ENCODE measurements at places on chromosomes 1 and 21. TPM values are rescaled to one million over a fixed set of nuclear protein-coding genes. Genes with fewer than 3 reads are reported as not detected.

DNA sequence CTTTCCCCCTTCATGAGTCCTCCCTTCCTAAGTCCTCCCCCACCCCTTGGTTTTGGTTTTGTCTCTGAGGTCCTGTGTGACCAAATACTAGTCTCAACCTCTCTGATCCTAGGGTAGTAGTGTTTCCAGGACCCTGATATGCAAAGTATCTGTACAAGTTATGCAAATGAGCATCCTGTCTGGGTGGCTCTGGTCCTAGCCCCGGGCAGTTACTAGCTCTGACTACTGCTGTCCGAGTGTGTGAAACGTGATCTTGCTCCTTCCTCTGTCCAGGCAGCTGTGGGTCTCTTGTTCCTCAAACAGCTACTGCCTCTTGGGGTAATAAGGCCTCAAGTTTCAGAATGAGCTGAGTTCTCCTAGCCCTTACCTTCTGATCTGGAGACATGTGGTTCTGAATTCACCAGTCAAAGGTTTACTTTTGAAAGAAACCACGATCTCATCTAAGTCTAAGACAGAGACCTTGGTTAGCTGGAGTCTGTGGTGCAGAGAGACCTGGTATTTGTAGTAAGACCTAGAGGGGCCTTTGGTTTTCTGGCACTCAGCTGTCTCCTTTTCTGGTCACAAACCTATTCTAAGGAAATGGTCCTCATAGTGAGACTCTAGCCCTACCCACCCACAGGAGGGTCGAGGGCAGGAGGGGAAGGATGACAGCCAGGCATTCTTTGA, 31.0 kb upstream of the IL19 start:
- peak; percentile 25 for ATAC-seq

DNA sequence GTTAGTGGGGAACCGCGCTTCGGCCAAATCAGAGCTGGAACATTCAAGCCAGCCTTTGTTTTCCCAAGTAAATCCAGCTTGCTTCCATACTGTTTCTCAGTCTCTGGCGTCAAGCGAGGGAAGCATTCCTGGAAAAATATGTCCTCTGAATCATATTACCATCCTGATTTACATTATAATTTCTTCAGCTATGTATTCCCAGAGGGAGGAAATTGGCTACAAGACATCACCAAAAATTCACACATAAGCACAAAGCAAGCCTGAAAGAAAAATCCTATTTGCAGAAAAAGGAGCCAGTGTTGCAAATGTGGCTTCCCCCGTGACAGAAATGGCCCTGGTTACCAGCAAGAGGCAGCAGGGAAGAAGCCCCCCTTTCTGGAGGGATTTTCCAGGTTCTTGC, 233.3 kb downstream of the KCNJ6 start:
- no peak for ATAC-seq

DNA sequence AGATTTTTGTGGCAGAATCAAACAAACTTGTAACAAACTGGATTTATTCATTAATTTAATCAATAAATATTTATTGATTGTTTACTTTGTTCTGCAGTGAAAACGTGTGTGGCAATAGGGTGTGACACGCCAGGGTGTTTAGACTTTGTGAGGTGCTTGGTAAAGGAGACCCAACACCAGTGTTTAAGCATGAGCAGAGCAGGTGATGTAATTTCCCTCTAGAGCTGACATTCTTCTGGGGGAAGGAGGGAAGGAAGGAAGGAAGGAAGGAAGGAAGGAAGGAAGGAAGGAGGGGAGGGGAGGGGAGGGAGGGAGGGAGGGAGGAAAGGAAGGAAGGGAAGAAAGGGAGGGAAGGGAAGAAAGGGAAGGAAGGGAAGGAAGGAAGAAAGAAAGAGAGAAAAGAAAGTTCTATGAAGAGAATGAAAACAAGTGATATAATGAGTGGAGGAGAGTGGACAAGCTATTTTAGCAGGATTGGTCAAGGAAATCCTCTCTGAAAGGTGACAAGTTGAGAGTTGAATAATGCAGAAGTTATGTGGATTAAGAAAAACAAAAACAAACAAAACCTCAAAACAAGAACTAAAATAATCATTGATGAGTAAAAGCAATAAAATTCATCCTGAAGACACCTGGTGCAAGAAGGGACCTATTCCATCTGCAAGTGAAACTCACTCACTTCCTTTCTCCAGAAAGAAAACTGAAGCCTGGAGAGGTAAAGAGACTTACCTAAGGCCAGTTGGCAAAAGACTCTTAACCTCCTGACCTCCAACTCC, 60.8 kb downstream of the TSEN15 start:
- no peak for ATAC-seq

- no peak for ATAC-seq
These were observed 77.2 kb downstream of the MPZL1 start for GRCh38 chr1:167798952-167799351.

DNA sequence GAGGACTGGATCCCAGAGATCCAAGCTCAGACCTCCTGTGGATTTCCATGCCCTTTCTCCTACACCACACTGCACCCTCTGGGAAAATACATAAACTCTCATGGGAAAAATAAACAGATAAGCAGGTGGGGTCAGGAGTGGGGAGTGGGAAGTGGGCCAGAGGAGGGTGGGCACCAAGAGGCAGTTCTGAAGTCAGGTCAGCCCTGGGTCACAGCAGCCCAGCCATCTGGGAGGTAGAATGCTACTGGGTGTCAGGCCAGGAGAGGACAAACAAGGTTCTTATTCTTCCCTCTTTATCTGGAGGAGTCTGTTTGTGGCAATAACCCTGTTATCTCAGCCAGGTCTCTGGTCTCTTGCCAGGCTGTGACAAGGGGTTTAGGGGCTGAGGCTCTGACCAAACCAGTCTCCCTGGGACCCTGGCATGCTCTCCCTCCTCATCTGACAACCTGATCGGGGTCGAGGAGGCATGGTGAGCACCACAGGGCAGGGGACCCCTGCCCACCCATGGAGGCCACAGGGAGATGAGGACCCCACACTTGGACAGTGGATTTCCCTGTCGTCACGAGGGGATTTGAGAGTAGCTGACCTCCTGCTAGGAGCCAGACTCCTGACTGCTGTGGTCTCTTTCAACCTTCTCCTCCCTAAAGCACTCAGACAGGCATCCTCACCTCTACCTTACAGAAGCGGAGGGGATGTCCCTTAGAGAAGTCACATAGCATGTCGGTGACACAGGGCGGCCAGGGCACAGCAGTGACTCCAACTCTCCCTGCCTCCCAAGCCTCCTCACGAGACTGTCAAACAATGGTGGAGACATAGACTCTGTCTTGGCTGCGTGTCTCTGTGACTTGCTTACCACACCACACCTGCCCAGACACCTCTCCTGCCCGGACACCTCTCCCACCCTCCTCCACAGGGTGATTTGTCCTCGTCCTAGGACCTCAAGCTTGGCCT, 51.3 kb upstream of the IFFO2 start:
- ATAC-seq = no peak

DNA sequence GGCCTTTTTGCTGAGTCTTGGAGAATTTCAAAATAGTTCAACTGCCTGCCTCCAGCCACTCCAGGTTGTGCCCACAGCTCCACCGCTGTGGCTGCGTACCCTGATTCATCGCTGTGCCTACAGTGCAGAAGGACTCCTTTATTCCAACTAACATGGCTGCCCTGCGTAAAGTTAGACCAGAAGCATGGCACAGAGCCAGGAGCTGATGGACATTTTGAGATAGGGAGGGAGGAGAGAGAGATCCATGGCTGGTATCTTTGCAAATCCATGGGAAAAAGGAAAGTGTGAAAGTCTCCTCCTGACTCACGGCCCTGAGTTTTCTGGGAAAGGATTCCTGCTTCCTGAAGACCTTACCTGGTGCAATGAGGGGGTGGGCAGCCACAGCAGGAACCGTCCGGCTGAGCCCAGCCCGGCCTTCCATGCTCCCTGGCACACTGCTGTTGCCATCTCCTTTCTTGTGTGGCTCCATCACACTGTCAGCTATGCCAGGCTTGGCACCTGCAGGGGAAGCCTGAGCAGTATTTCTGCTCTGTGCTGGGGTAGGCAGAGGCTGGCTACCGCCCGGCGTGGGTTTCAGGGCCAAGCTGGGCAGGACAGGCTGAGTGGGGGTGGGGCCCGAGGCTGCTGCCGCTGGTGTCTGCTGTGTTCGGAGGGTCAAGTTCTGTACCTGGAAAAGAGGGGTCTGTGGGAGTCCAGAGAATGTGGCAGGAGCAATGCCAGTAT, 46.0 kb upstream of the A3GALT2 start:
- ATAC-seq = no peak

DNA sequence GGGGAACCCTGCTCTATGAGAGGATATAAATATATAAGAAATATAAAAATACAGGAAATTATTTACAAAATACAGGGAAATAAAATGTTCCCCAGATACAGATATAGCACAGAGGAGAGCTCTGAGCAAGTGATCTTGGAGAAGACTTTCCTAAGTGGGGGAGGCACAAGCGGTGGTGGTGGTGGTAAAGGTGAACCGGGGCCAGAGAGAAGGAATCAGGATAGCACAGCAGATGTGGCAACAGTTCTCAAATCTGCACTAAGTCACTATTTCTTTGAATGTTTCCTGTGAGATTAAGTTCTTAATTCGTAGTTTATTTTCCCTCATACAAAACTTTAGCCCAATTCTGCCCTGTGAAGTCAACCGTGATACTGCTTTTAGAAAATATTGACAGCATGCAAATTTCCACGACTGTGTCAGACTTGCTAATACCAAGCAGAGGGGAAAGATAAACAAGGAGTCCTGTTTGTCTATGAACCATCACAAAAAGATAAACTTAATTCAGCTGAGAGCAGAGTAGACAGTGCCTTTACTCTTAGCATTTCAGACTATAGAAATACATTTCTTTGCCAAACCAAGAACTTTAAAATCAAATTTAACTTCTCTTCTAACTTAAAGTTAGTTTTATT, 237.5 kb upstream of the POGK start:
- ATAC-seq = no peak

- ATAC-seq = no peak
These were observed 3.9 kb downstream of the TBX15 start for GRCh38 chr1:118984086-118984721.

DNA sequence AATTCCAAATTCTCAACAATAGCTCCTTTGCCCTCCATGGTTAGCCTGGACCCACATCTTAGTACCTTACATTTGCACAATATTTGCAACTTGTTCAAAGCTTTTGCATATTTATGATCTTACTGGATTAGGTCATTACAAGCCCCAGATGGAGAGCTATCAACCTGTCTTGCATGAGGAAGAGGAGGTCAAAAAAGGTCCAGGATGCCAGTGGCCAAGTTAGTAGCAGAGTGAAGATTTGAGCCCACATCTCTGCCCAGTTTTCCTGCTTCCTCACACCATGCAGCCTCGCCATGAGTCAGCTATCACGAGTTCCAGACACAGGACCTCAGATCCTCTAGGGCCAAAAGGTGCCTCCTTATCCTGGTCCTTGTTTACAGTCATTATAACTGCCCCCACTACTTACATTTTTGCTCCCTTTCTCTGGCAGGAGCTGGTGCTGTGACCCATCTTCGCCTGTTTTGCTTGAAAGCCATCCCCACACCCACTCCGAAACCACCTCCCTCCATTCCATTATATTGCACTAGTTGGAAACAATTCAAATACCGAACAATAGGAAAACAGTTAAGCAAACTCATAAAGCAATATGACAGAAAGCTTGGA, 5.0 kb upstream of the AHCYL1 start:
- no peak for ATAC-seq

- no peak for ATAC-seq
These were observed 82.5 kb downstream of the OSBPL9 start for GRCh38 chr1:51699391-51699790.

GRCh38 chr1:210647406-210648333, 319.0 kb downstream of the HHAT start:
- no peak for ATAC-seq

GRCh38 chr1:225882694-225883615, 775 bp upstream of the TMEM63A start:
- peak; percentile 38 for ATAC-seq

- peak; percentile 34 for ATAC-seq
These were observed 304 bp downstream of the PLPPR5 start for GRCh38 chr1:99004254-99004860.

The CELA3A gene
- total RNA-seq = not detected

The ADGRL4 gene
- total RNA-seq = 17.9 TPM

The ADAMTSL4 gene
- 29.6 TPM for total RNA-seq

The KRTAP21-1 gene
- not detected for total RNA-seq

The GPR52 gene
- total RNA-seq = 6.7 TPM

The C1orf167 gene
- total RNA-seq = 1.1 TPM

Data from gastroesophageal sphincter (tissue), 4 donors.